ENCODE measurements at places on chromosomes 7 and 10.

- peaks cover 19% of the 10 kb centered on the region for H3K27me3 ChIP-seq
- no peaks in the 10 kb centered on the region for H3K36me3 ChIP-seq
- no peak overlapping the region for H3K4me3 ChIP-seq
- DNase-seq, result no peak
- H3K4me1 ChIP-seq, result no peaks in the 10 kb centered on the region
Measured at GRCh38 chr7:120278773-120279172, 5.8 kb downstream of the KCND2 start.

DNA sequence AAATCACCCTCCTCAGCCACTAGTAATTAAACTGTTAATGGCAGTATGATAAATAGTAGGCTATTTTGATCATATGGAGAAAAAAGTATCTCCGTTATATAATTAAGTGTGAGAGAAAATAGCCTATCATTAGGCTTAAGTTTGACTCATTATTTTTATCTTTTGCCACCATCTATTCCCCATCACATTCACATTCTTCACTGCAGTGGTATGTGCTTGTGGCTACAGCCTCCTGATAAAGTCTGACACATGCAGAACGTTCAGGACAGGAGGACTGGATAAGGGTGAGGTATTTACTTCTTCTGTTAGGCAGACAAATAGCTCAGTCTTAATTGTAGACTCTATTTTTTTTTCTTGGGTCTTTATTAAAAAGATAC, 5.8 kb downstream of the NEBL start:
- H3K27me3 ChIP-seq, result no peaks in the 10 kb centered on the region
- no peaks in the 10 kb centered on the region for H3K36me3 ChIP-seq
- H3K27ac ChIP-seq, result no peak overlapping the region
- H3K4me3 ChIP-seq, result no peak overlapping the region
- H3K4me1 ChIP-seq, result no peaks in the 10 kb centered on the region

- H3K4me1 ChIP-seq, result peaks cover 33% of the 10 kb centered on the region
- H3K4me3 ChIP-seq, result no peak overlapping the region
- H3K27ac ChIP-seq, result no peak overlapping the region
- DNase-seq, result no peak
Measured at GRCh38 chr7:94064541-94065191, 60.5 kb upstream of the BET1 start.

GRCh38 chr7:45229156-45229920, 71.7 kb downstream of the RAMP3 start:
- H3K4me1 ChIP-seq, result no peaks in the 10 kb centered on the region
- no peak overlapping the region for H3K4me3 ChIP-seq
- no peak overlapping the region for H3K27ac ChIP-seq
- H3K36me3 ChIP-seq, result no peaks in the 10 kb centered on the region

DNA sequence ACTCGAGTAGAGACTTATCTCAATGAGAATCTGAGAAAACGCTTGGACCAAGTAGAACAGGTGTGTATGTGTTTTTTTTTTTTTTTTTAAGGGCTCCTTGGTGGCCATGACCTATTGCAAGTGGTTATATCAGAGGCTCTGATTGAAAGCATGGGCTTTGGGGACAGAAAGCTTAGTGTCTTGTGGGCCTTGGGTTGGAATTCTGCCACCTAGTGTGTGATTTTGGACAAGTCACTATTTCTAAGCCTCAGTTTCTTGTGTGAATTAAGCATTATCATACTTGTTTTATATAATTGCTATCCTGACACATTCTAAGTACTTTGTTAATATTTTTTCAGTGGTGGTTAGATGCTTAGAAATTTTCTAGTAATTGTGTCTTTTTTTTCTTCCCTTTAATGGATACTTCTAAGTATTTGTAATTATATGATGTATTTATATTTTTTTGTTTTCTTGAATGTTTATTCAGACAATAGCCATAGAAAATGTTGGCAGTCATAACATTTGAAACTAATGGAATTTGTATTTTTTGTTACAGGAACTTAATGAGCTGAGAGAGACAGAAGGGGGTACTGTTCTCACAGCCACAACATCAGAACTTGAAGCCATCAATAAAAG, 33.1 kb downstream of the SMC3 start:
- peaks cover 92% of the 10 kb centered on the region for H3K36me3 ChIP-seq
- H3K27ac ChIP-seq, result no peak overlapping the region
- H3K27me3 ChIP-seq, result no peaks in the 10 kb centered on the region
- no peak overlapping the region for H3K4me3 ChIP-seq
- DNase-seq, result no peak
- H3K4me1 ChIP-seq, result no peaks in the 10 kb centered on the region

- no peak for DNase-seq
- no peak overlapping the region for H3K27ac ChIP-seq
Measured at GRCh38 chr7:151665368-151665767, 145.7 kb upstream of the RHEB start.

GRCh38 chr7:80181411-80181810, 46.8 kb downstream of the GNAI1 start:
- DNase-seq, result no peak
- no peak overlapping the region for H3K4me3 ChIP-seq
- H3K27me3 ChIP-seq, result no peaks in the 10 kb centered on the region
- peaks cover 35% of the 10 kb centered on the region for H3K4me1 ChIP-seq

GRCh38 chr7:137449016-137449415, 105.5 kb upstream of the PTN start:
- no peak for DNase-seq
- H3K4me1 ChIP-seq, result no peaks in the 10 kb centered on the region
- no peaks in the 10 kb centered on the region for H3K36me3 ChIP-seq
- no peaks in the 10 kb centered on the region for H3K27me3 ChIP-seq
- H3K4me3 ChIP-seq, result no peak overlapping the region

DNA sequence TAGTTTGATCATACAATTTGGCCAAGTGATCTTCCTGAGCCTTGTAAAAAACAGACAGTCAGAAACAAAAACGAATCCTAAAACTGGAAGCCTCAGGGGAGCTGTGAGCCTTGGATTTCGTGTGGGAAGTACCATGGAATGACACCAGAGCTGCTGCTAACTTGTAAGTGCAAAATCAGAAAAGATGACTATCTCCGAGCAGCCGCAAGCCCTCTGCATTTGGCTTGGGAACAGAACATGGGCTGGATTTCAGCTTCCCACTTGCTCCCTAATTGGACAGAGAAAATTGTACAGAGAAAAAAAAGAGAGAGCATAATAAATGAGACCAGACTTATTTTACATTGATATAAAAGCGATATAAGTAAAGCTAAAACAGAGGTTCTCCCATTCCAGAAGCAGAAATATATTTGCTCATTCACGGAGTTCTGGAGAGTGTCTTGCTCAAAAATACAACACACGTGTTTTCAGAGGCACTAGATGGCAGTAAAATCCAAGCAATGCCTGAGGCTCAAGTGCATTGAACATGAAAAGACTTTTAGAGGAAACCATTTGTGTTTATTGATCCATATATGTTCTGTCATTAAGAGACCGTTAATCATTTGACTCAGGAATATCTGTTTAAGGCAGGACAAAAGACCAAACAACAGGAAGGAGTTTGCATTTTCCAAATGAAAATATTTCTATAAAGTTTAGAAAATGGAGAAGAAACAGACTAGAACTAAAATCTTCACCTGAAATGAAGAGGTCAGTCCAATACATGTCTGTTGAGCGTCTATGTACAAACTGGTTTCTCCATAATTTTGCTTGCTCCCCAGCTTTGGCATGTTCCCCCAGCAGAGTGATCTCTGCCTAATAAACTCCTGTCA, 78.3 kb upstream of the SLC26A5 start:
- no peaks in the 10 kb centered on the region for H3K4me1 ChIP-seq
- no peaks in the 10 kb centered on the region for H3K36me3 ChIP-seq
- peaks cover 16% of the 10 kb centered on the region for H3K27me3 ChIP-seq
- H3K27ac ChIP-seq, result no peak overlapping the region

- no peaks in the 10 kb centered on the region for H3K27me3 ChIP-seq
- no peaks in the 10 kb centered on the region for H3K36me3 ChIP-seq
- H3K4me1 ChIP-seq, result no peaks in the 10 kb centered on the region
- DNase-seq, result no peak
- no peak overlapping the region for H3K27ac ChIP-seq
- H3K4me3 ChIP-seq, result no peak overlapping the region
Measured at GRCh38 chr7:145876376-145876775, 240.2 kb upstream of the CNTNAP2 start.

GRCh38 chr7:4010923-4011656, 671.0 kb upstream of the FOXK1 start:
- no peaks in the 10 kb centered on the region for H3K36me3 ChIP-seq
- H3K4me3 ChIP-seq, result no peak overlapping the region
- peaks cover 9% of the 10 kb centered on the region for H3K27me3 ChIP-seq
- H3K27ac ChIP-seq, result no peak overlapping the region
- no peaks in the 10 kb centered on the region for H3K4me1 ChIP-seq
- DNase-seq, result no peak

DNA sequence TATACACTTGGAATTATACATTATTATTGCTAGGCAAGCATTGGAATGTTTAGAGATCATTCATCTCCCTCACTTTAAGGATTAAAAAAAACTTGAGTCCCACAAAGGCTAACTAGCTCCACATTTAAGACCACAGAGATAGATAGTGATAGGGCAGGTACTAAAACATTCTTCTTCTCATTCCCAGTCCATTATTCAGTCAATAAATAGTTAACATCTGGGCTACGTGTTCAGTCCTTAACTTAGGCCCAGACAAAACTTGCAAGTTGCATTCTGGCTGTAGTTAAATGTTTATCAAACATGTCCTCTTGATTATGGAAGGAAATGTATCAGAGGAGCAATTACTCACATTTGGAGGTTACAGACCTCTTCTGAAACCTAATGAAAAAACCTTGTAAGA, 2.4 kb downstream of the GNG11 start:
- H3K4me1 ChIP-seq, result peaks cover 5% of the 10 kb centered on the region
- DNase-seq, result no peak
- no peak overlapping the region for H3K27ac ChIP-seq
- no peaks in the 10 kb centered on the region for H3K36me3 ChIP-seq
- peaks cover 49% of the 10 kb centered on the region for H3K27me3 ChIP-seq
- no peak overlapping the region for H3K4me3 ChIP-seq

GRCh38 chr10:93722550-93722949, 20.2 kb upstream of the FRA10AC1 start:
- no peak for DNase-seq
- peaks cover 4% of the 10 kb centered on the region for H3K4me1 ChIP-seq
- no peak overlapping the region for H3K4me3 ChIP-seq

DNA sequence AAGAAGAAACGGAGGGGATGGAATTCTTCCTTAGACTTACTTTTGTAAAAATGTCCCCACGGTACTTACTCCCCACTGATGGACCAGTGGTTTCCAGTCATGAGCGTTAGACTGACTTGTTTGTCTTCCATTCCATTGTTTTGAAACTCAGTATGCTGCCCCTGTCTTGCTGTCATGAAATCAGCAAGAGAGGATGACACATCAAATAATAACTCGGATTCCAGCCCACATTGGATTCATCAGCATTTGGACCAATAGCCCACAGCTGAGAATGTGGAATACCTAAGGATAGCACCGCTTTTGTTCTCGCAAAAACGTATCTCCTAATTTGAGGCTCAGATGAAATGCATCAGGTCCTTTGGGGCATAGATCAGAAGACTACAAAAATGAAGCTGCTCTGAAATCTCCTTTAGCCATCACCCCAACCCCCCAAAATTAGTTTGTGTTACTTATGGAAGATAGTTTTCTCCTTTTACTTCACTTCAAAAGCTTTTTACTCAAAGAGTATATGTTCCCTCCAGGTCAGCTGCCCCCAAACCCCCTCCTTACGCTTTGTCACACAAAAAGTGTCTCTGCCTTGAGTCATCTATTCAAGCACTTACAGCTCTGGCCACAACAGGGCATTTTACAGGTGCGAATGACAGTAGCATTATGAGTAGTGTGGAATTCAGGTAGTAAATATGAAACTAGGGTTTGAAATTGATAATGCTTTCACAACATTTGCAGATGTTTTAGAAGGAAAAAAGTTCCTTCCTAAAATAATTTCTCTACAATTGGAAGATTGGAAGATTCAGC, 158.7 kb upstream of the LANCL2 start:
- no peak overlapping the region for H3K27ac ChIP-seq
- H3K4me1 ChIP-seq, result no peaks in the 10 kb centered on the region

DNA sequence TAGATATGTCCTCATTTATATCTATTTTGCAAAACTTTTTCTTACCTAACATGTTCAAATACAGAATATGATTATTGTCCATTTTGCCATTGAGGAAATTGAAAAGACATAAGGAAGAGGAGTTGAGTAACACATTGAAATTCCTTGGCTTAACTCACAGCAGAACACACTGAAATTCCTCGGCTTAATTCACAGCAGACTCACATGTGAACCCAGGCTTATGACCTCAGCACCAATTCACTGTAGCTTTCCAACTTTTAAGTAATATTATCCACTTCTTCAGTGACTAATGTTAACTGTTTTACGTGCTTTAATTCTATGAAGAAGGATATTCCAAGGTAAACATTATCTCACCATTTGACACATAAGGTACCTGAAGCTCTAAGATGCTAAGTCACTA, 597.5 kb upstream of the PFKP start:
- no peaks in the 10 kb centered on the region for H3K4me1 ChIP-seq
- H3K36me3 ChIP-seq, result no peaks in the 10 kb centered on the region
- peaks cover 3% of the 10 kb centered on the region for H3K27me3 ChIP-seq

DNA sequence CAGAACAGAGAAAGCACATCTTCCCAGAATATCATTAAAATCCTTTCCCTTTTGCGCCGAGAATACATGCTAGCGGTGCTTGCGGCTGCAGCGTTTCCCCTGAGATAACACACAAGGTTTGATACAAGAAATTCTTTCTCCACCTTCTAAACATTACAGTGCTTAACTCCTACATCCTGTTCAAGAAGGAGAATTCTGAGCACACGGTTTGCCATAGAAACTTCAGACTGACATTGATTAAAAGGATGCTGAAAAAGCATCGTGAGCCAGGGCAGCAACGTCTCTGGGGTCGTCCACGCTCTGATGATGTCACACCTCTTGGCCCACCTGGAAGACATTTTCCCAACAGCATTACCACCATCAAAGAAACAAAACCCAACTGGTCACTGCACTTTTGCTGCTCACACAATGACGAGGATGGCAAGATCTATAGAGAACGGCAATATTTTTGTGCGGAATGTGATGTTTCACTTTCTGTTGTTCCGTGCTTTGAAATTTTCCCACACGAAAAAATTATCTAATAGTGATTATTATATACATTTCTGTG, 27.0 kb upstream of the PRSS1 start:
- peak overlapping the region; percentile 81 for H3K4me3 ChIP-seq
- H3K4me1 ChIP-seq, result peaks cover 19% of the 10 kb centered on the region
- no peaks in the 10 kb centered on the region for H3K36me3 ChIP-seq
- DNase-seq, result no peak
- H3K27ac ChIP-seq, result peak overlapping the region; percentile 65

GRCh38 chr10:5036511-5036910, 32.9 kb upstream of the AKR1C2 start:
- DNase-seq, result no peak
- no peaks in the 10 kb centered on the region for H3K36me3 ChIP-seq
- H3K27me3 ChIP-seq, result peaks cover 6% of the 10 kb centered on the region
- H3K4me3 ChIP-seq, result no peak overlapping the region
- H3K4me1 ChIP-seq, result peaks cover 2% of the 10 kb centered on the region

GRCh38 chr7:46586406-46586805, 665.3 kb upstream of the IGFBP3 start:
- DNase-seq, result no peak
- no peak overlapping the region for H3K4me3 ChIP-seq
- no peaks in the 10 kb centered on the region for H3K27me3 ChIP-seq
- H3K36me3 ChIP-seq, result no peaks in the 10 kb centered on the region
- no peak overlapping the region for H3K27ac ChIP-seq
